Umbilical cord (tissue), 2 donors: ENCODE measurements at places on chromosomes 5 and 9. TPM values are rescaled to one million over a fixed set of nuclear protein-coding genes. Genes with fewer than 3 reads are reported as not detected.

ERP44 gene
- 23.8 TPM for total RNA-seq

SLIT3 gene
- 82.6 TPM for total RNA-seq

PHF2 gene
- 18.1 TPM for total RNA-seq

FOXD4L3 gene
- total RNA-seq = 1.4 TPM

CDO1 gene
- total RNA-seq = not detected

SARDH gene
- total RNA-seq = 7.7 TPM

TSSK1B gene
- total RNA-seq = 2.9 TPM

IL33 gene
- 108 TPM for total RNA-seq

ARL14EPL gene
- total RNA-seq = 1.9 TPM

PPP2R2B gene
- 5.1 TPM for total RNA-seq

TMEM232 gene
- total RNA-seq = 4.6 TPM

KCTD16 gene
- 16.1 TPM for total RNA-seq

PDE8B gene
- 5.8 TPM for total RNA-seq

SGCD gene
- 43.8 TPM for total RNA-seq

ENTPD2 gene
- total RNA-seq = not detected

AKNA gene
- 11.3 TPM for total RNA-seq

AHRR gene
- total RNA-seq = 18.3 TPM

- DNase-seq = peak; percentile 25
These were observed 613.6 kb upstream of the KLF4 start for GRCh38 chr9:108103046-108103693.

- DNase-seq = peak; percentile 34
These were observed 206.0 kb downstream of the NFIB start for GRCh38 chr9:14107977-14108376.

GRCh38 chr9:6409811-6410210 lies 3.2 kb upstream of the UHRF2 start:
- DNase-seq = no peak

GRCh38 chr5:105088961-105089360 lies 1526.4 kb upstream of the NUDT12 start:
- no peak for DNase-seq

GRCh38 chr5:139976703-139977102 lies 66.4 kb downstream of the NRG2 start:
- DNase-seq = no peak

DNA sequence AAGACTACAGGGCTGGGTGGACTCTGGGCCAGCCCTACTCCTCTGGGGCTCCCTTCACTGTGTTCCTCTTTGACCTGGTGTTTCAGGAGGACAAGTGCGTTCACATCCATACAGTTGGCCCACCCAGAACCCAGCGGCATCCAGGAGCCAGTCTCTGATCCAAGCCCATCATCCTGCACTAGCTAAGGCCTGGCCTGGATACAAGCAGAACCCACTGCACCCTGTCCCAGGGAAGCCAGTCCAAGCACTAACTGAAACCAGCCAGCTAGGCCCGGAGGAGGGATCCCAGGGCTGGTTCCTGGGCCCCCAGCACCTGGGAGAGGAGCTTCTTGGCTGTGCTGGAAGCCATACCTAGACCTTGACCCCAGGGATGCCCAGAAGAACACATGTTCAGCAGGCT lies 4.1 kb upstream of the GBGT1 start:
- no peak for DNase-seq

- DNase-seq = no peak
These were observed 63.4 kb upstream of the WWC1 start for GRCh38 chr5:168227973-168228615.

- DNase-seq = peak; percentile 73
These were observed 226.3 kb downstream of the AOPEP start for GRCh38 chr9:94952565-94953373.

GRCh38 chr5:100590867-100591266 lies 55.7 kb downstream of the FAM174A start:
- DNase-seq = no peak

DNA sequence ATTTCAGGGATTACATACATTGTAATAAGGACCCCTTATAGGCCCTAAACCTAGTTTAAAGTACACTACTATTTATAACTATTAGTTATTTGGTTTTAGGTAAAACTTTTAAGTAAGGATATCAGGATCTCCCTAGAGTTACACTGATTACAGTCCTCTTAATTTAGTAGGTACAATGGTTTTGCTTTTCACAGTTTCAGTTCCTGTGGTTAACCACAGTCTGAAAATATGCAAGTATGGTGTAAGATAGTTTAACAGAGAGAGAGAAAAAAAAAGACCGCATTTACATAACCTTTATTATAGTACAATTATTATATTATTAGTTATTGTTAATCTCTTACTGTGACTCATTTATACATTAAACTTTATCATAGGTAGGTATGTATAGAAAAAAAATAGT lies 725.3 kb upstream of the PTPRD start:
- DNase-seq = no peak

GRCh38 chr5:154721481-154722058 lies 33.6 kb upstream of the LARP1 start:
- DNase-seq = no peak

GRCh38 chr9:36433386-36433785 lies 33.3 kb upstream of the RNF38 start:
- no peak for DNase-seq

GRCh38 chr5:18630458-18631045 lies 996.3 kb downstream of the TAF11L14 start:
- DNase-seq = peak; percentile 2

DNA sequence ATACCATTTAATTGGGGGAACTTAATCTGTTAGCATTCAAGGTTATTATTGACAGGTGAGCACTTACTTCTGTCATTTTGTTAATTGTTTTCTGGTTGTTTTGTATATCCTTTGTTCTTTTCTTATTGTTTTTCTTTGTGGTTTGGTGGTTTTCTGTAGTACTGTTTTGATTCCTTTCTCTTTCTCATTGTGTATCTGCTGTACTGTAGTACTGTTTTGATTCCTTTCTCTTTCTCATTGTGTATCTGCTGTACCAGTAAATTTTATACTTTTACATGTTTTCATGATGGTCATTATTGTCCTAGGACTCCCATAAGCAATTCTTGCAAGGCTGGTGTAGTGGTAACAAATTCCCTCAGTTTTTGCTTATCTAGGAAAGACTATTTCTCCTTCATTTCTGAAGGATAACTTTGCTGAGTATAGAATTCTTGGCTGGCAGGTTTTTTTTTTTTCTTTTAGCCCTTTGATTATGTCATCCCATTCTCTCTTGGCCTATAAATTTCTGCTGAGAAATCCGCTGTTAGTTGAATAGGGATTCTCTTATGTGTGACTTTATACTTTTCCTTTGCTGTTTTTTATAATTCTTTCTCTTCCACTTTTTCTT lies 24.1 kb upstream of the CACNA1B start:
- no peak for DNase-seq

- DNase-seq = peak; percentile 87
These were observed 131.5 kb downstream of the AGTPBP1 start for GRCh38 chr9:85610074-85610860.

DNA sequence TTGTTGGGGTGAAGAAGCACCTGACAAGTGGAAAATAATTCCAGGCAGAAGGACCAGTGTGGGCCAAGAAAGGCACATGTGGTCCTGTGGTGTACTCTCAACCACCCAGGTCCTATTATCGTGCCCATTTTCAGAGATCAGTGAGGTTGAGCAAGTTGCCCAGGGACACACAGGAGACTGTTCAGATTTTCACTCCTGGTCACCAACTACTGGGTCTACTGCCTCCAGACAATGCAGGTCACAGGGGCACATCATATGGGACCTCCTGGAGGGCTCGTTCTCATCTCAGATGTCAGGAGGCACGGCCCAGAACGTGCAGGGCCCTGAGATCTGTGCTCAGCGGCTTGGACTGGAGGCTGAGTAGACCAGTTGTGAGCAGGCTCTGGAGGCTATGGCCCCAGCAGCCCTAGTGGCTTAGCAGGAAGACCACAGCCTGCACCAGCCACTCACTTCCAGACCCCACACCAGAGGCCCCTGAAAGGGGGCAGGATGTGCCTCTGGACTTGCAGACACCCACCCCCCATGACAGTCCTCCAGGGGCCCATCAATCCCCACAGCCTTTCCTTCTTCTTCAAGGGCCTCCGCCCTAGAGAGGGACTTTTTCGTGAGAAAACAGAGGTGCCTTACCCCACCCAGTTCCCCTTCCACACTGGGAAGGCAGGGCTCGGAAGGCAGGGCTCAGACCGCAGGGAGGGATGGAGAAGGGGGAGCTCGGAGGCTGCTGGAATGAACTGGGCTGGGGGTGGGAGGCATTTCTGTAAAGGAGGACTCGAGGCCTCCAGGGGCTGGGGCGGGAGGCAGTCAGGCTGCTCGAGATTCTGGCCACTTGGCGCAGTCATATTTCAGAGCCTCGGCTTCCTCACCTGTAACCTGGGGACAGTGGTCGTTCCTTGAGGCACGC lies 82.7 kb upstream of the NEURL1B start:
- DNase-seq = peak; percentile 70

DNA sequence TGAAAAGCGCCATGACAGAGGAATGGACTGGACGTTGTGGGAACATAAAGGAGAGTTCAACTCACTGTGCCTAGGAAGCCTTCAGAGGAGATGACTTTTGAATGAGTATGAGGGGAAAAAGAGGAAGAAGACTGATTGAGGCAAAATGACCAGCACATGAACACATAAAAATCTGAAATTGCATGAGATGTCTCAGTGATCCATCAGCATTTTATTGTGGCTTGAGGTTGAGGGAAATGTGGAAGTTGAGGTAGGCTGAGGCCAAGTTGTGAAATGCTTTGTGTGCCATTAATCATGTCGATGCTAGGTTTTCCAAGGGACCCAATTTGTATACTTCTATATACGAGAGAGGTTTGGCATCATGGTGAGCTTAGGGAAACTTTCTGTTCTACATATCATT lies 140.9 kb upstream of the TLX3 start:
- DNase-seq = no peak

GRCh38 chr5:6026766-6027406 lies 351.5 kb downstream of the MED10 start:
- peak; percentile 14 for DNase-seq

GRCh38 chr9:12612211-12612770 lies 80.9 kb upstream of the TYRP1 start:
- peak; percentile 89 for DNase-seq

- peak; percentile 52 for DNase-seq
These were observed 41.4 kb upstream of the RUSC2 start for GRCh38 chr9:35448496-35448895.

DNA sequence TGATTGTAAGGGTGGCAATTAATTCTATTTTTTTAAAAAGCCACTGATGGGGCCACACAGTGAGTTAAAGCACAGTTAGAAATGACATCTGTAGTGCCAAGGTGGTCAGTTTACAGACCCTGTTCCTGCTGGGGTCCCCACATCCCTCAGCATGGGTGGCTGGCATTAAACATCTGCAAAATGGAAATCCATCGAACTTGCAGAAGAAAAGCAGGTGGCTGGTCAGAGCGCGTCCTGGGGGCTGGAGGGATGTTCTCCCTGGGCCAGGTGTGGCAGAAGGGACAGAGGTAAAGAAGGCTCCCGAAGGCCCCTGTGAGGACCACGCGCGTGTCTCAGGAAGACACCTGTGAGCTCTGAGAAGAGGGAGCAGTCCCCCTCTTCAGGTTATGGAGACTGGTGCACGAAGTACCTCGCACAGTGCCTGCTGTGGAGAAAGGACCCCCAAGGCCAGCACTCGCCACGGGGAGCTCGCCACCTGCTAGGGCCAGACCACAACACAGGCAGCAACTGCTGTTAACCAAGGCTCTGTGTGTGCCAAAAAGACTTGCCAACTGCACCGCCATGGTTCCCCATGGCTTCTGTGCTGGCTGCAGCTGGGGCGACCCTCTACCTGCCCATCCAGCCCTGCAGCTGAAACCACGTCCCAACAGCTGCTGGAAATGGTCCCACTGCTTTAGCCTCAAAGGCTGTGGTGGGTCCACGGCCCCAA lies 65.2 kb downstream of the RASGEF1C start:
- DNase-seq = no peak

GRCh38 chr5:43773478-43773844 lies 170.5 kb downstream of the NNT start:
- DNase-seq = peak; percentile 62

GRCh38 chr9:137307255-137308056 lies 5.4 kb upstream of the NRARP start:
- no peak for DNase-seq

GRCh38 chr9:114289571-114290481 lies 33.1 kb upstream of the ORM1 start:
- DNase-seq = no peak

GRCh38 chr9:33221568-33221884 lies 18.4 kb upstream of the SPINK4 start:
- DNase-seq = no peak

- peak; percentile 96 for DNase-seq
These were observed 140.5 kb upstream of the TUT7 start for GRCh38 chr9:86494644-86495111.

GRCh38 chr9:72814083-72814597 lies 138.7 kb downstream of the ALDH1A1 start:
- DNase-seq = no peak

DNA sequence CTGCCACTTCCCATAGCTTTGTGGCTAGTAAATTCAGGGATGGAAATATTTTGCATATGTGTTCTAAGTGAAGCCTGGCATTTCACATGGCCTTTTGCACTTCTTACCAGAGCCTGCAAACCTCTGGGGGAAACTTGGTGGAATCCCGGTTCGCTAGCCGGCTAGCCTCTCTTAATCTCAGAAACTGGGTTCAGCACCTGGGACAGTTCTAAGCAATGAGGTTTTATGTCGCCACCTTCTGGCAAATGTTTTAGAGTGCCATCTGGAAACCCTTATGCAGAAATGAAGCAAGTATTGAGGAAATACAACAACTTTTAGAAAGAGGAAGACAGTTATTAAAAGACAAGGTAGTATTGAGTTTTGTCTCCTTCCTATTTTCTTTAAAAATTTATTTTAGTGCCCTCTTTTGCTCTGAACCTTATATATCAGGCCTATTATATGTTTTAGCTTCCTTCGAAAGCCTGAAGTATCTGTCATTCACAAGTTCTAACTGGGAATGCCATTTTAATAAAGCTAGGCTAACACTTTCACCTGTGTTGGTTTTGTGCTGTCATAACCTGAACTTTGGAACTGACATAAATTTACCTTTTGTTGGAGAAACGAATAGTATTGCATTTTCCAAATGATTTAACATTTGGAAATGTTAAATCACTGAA lies 963 bp upstream of the HTR1A start:
- DNase-seq = peak; percentile 85

DNA sequence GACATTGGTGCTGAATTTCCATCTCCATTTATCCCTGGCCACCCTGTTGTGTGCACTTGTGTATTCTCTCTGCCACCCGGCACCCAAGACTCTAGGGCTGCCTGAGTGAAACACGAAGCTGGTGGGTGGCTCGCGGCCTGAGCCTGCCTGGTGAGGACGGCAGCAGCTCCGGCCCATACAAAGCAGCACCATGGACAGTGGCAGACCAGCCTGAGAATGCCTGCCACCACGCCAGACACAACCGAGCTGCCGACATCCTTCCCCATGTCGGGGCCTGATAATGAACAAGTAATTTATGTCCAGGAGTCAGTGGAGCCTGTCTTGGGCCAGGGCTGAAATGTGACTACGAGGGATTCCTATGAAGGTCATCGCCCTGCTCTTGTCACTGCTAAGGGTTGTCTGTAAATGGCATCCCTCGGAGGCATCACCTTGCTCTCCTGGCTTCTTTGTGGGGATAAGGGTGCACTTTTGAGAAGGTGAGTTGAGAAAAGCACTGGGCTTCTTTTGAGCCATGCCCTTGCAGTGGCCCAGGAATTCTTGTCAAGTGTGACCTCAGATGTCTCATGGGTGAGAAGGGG lies 175.7 kb downstream of the MELK start:
- peak; percentile 62 for DNase-seq
